ENCODE measurements at places on chromosomes 3 and 15. TPM values are rescaled to one million over a fixed set of nuclear protein-coding genes. Genes with fewer than 3 reads are reported as not detected.

- H3K4me1 ChIP-seq: no peaks in the 10 kb centered on the region
- DNase-seq: no peak
- H3K27me3 ChIP-seq: no peaks in the 10 kb centered on the region
- H3K4me3 ChIP-seq: no peak overlapping the region
- no peaks in the 10 kb centered on the region for H3K36me3 ChIP-seq
These were observed 73.2 kb downstream of the SUCNR1 start for GRCh38 chr3:151946606-151947005.

Gene IL20RB
- total RNA-seq: 0.56 TPM

- DNase-seq: no peak
- H3K4me1 ChIP-seq: no peaks in the 10 kb centered on the region
- H3K27me3 ChIP-seq: no peaks in the 10 kb centered on the region
- no peak overlapping the region for H3K4me3 ChIP-seq
- H3K36me3 ChIP-seq: no peaks in the 10 kb centered on the region
These were observed 49.9 kb downstream of the CLEC3B start for GRCh38 chr3:45075821-45076625.

GRCh38 chr15:91369823-91370222 is 269.8 kb downstream of the SV2B start:
- no peak overlapping the region for H3K4me3 ChIP-seq
- DNase-seq: no peak
- no peaks in the 10 kb centered on the region for H3K4me1 ChIP-seq
- H3K27ac ChIP-seq: no peak overlapping the region
- peaks cover 5% of the 10 kb centered on the region for H3K27me3 ChIP-seq

Gene ARPP21
- 1.4 TPM for total RNA-seq
